Keratinocyte (primary cell): ENCODE measurements at places on chromosomes 1 and 21.

GRCh38 chr1:76944942-76945341 is 77.7 kb downstream of the ST6GALNAC5 start:
- no peak overlapping the region for H3K4me3 ChIP-seq
- H3K36me3 ChIP-seq: no peaks in the 10 kb centered on the region
- no peak overlapping the region for H3K27ac ChIP-seq
- peaks cover 13% of the 10 kb centered on the region for H3K4me1 ChIP-seq
- DNase-seq: no peak

GRCh38 chr21:38027901-38028498 is 111.7 kb upstream of the KCNJ6 start:
- no peak for DNase-seq
- H3K36me3 ChIP-seq: no peaks in the 10 kb centered on the region
- peaks cover 3% of the 10 kb centered on the region for H3K27me3 ChIP-seq

DNA sequence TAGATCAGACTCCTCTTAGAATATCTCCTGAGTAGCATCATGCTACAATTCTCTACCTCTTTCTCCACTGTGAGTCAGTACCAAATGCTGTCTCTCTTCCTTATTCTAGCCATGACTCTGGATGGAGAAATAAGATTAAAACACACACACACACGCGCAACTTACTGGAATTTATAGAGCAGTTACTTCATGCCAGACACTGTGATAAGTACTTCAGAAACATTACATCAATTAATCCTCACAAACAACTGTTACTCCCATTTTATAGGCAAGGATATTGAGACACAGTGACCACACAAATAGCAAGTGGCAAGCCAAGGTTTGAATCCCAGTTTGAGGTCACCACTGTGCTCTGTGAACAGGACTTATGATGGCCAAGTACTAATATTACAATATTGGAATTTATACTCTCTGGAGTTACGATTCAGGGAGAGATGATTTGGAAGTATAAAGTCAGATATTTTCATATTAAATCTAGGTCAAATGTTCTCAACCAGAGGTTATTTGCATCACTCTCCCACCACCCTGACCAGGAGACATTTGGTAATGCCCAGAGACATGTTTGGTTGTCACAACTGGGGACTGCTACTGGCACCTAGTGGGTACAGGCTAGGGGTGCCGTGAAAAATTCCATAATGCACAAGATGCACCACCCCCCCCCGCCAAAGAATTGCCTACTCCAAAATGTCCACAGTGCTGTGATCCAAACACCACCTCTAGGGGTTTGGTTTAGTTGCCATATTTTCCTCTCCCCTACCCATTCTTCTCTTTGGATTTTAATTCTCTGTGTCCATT is 221.6 kb downstream of the LTN1 start:
- no peaks in the 10 kb centered on the region for H3K27me3 ChIP-seq
- H3K4me3 ChIP-seq: no peak overlapping the region
- no peaks in the 10 kb centered on the region for H3K4me1 ChIP-seq
- no peak for DNase-seq
- no peak overlapping the region for H3K27ac ChIP-seq

- H3K27ac ChIP-seq: no peak overlapping the region
- H3K36me3 ChIP-seq: no peaks in the 10 kb centered on the region
- peaks cover 4% of the 10 kb centered on the region for H3K27me3 ChIP-seq
- DNase-seq: peak; percentile 13
- peaks cover 6% of the 10 kb centered on the region for H3K4me1 ChIP-seq
Observed at GRCh38 chr1:167059045-167059808, 30.9 kb downstream of the GPA33 start.
